Left kidney (tissue), 8 donors: ENCODE measurements at places on chromosomes 1 and 21. TPM values are rescaled to one million over a fixed set of nuclear protein-coding genes. Genes with fewer than 3 reads are reported as not detected.

- DNase-seq = no peak
Measured at GRCh38 chr1:167668108-167668507, 38.1 kb downstream of the RCSD1 start.

The C1QC gene
- 8.8 TPM for polyA plus RNA-seq

- DNase-seq = no peak
Measured at GRCh38 chr1:10708757-10709156, 87.7 kb downstream of the CASZ1 start.

DNA sequence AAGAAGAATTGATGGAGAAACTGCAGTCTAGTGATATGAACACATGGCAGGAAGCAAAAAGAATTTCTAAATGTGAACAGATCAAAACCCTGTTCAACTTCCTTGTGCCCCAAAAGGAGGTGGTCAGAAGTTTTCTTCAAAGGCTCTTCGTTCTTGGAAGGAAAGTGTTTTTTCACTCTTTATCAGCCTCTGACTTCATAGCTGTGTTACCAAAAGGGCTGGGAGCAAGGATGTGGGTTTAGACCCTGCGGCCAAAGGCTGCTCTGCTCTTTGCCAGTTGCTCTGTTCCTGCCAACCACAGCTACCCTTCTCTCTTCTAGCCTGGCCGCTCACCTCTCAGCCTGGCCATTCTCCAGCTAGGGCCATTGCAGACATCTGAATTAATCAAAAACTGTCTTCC, 53.8 kb downstream of the PTGER3 start:
- no peak for DNase-seq

DNA sequence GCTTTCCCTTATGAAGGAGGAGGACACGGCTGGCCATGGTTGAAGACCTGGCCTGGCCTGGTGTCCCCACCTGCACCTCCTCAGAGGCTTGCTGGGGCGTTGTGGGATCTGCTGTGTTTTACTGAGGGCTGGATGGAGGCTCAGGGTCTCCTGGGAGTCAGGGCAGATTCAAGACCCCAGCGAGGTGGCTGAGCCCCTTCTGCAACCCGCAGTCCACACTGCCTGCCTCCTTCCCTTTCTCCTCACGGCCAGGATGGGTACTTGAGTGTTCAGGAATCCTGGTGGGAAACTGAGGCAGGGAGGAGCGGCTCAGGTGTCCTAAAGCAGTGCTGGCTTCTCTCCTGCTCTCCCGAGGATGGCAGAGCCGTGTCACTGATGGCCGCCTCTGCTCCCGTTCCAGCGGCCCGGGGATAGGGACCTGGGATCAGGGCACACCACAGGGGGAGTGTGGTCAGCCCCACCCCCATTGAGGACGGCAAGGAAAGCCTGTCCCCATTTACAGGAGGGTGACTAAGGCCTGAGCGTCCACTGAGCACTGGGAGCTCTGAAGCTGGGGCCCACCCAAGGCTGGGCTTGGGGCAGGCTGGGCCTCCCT, 47.5 kb downstream of the TRPM2 start:
- DNase-seq = no peak

- no peak for DNase-seq
Measured at GRCh38 chr1:182210417-182210816, 148.9 kb upstream of the ZNF648 start.

The TMEM51 gene
- 14.6 TPM for polyA plus RNA-seq

The LMX1A gene
- polyA plus RNA-seq = not detected

- no peak for DNase-seq
Measured at GRCh38 chr1:212205843-212206242, 79.4 kb upstream of the PPP2R5A start.

- no peak for DNase-seq
Measured at GRCh38 chr1:166235728-166236127, 68.9 kb upstream of the FAM78B start.

The SUSD4 gene
- polyA plus RNA-seq = 19.2 TPM

GRCh38 chr1:119136401-119136800, 4.1 kb downstream of the WARS2 start:
- no peak for DNase-seq

The NECTIN4 gene
- 4.0 TPM for polyA plus RNA-seq

DNA sequence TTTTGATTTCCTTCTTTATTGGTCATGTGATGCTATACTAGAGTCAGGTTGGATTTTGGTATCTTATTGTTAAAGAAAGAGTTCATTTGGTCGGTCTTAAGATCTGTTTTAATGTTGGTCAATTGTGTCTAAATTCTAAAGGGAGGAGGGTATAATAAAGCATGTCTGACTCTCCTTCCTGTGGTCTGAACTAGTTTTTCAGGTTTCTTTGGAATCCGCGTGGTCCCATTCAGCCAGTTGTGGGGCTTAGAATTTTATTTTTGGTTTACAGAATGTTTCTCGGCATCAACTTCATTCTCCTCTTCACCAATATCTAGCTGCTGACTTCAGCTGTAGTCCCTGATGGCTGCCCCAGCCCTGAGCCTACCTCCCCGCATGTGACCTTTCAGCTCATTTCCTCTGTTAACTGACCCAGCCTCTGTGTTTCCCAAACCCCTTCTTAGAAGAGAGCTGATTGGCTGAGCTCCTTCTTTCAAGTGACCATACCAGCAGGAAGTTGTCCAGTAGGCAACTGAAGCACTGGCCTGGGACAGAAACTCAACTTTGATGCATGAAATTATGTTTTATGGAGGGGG, 8.7 kb upstream of the MYOC start:
- no peak for DNase-seq

DNA sequence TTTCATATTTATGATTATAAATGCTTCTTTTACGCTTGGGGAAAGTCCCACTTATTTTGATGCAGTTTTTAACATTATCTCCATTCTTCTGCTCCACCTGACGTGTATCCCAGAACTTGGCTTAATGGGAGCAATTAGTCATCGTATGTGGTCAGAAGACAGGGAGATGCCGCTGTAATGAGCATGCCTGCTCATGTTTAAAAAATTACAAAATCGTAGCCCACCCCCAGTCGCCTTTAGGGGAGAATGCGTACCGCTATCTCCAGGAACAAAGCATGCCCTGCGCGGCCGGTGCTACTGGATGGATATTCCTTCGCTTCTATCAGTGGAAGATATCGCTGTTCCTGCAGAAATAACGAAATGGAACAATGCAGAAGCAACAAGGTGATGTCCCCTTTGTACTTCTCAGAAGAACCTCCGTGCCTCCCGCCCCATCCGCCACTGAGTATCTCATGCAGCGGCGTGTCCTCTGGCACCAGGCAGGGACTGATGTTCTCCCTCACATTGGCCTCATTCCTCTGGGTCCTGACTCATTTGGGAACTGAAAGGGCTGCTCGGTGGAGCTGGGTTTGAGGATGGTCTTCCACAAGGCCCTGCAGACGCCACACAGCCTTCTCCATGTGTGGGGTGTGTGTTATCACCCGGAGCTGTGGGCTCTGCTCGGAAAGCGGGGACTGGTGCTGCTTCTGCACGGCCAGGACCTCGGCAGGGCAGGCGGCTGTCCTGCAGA, 116.3 kb upstream of the COL6A1 start:
- no peak for DNase-seq

DNA sequence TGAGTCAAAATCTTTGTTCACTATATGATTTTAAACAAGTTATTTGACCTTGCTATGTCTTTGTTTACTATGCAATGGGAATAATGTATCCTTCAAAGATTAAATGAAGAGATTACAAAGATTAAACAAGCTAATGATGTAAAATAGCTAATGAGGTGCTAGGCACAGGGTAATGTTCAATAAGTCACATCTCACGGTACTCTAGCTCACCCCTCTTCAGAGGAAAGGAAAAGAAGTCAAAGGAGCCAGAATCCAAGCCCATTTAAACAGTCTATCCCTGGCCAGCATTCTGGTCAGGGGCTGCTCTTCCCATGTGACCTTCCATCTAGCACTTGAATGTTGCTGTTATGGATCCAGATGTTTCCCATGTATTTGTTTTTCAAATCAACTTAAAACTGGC, 412.4 kb upstream of the CAMK1G start:
- no peak for DNase-seq

DNA sequence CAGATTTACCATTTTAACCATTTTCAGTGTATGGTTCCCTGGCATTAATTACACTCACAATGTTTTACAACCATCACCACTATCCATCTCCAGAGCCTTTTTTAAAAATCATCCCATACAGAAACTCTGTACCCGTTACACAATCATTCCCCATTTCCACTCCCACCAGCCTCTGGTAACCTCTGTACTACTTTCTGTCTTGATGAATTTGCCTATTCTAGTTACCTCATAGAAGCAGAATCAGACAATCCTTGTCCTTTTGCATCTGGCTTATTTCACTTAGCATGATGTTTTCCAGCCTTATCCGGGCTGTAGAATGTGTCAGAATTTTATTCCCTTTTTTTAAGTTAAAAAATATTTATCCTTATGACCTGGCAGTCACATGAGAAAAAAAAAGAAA, 33.0 kb downstream of the PGM1 start:
- no peak for DNase-seq

GRCh38 chr1:199946305-199947155, 81.0 kb upstream of the NR5A2 start:
- DNase-seq = no peak

- no peak for DNase-seq
Measured at GRCh38 chr21:37435711-37436110, 69.1 kb downstream of the DYRK1A start.

GRCh38 chr1:198771563-198772153, 132.8 kb downstream of the PTPRC start:
- DNase-seq = peak; percentile 58

DNA sequence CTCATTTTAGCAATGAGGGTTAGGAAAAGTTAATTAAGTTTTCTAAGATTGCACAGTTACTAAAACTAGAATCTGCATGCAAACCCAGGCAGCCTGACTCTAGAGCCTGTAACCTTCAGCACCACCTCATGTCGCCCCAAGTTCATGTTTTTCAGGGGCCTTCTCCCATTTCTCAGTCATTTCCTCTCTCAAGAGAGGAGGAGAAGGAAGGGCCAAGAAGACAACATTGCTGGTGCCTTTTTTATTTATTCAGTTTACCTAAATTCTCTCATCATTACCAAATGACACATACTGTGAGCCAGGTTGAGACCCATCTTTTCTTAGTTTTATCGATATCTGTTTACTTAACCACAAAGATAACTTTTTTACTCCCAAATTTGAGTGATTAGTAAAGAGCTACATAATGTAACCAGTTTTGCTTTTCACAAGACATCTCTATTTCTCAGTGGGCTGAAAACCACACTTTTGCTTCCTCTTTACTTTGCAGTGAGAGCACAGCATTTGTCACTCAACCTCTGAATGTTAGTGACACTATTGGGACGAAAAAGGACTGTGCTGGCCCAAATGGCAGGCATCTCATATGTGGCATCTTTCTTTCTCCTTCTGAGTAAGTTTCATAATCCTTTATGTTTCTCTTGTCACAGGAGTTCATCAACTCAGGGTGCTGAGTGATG, at the start of gene CD101:
Gene CD101, plus strand, starts transcription at position 507 of the 674 bp plus-strand sequence. Its CDS starts 58 bp downstream, at position 565.
- no peak for DNase-seq

DNA sequence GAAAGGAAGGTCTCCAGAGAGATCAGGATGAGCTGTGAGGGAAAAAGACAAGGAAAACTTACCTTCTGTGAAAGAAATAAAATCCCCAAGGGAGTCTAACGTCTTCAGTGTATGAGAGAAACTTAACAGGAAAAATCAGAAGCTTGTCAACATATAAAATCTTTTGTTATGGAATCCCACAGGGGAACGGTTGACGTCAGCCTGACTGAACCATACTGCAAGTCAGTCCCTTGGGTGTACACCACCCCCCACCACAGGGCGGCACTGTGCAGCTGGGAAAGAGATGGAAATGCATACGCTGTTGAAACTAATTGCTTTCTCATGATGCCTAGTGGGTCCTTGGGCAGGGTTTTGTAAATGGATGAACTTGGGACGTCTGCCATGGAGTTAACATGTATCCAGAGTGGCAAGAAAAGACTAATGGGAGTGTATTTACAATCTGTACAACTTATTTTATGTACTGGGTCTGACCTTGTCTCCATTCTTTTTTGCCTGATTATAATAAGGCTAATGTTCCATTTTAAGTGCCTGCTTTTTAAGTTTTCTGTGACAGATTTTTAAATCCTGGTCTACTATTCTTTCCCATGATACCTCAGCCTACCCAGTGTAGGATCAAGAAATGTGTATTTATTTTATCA, 22.7 kb downstream of the UTP25 start:
- no peak for DNase-seq
